Suppressor macrophage (primary cell): ENCODE measurements at places on chromosomes 7 and 10.

- DNase-seq, result no peak
Observed at GRCh38 chr10:85741626-85742300, 624.8 kb downstream of the GRID1 start.

- no peak for DNase-seq
Observed at GRCh38 chr7:135716677-135717238, 11.2 kb downstream of the SLC13A4 start.

DNA sequence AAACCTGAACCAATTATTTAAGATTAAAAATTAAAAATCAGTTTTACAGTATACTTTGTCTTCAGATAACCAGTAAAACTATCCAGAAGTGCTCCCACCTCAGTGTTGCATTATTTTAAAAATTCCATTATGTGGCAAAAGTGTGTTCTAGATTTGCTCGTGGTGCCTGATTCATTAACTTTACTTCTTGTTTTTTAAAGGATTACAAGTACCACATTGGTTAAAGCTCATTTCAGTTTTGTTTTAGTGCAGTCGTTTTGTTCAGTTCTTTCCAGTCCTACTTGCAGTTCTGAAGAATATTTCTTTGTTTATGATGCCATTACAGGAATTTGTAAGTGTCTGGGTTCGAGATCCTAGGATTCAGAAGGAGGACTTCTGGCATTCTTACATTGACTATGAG is 69.0 kb downstream of the SNX10 start:
- DNase-seq, result peak; percentile 86

GRCh38 chr7:101226721-101227120 is 8.8 kb downstream of the ZNHIT1 start:
- no peak for DNase-seq

GRCh38 chr10:91627344-91628102 is 5.3 kb downstream of the PPP1R3C start:
- DNase-seq, result no peak

DNA sequence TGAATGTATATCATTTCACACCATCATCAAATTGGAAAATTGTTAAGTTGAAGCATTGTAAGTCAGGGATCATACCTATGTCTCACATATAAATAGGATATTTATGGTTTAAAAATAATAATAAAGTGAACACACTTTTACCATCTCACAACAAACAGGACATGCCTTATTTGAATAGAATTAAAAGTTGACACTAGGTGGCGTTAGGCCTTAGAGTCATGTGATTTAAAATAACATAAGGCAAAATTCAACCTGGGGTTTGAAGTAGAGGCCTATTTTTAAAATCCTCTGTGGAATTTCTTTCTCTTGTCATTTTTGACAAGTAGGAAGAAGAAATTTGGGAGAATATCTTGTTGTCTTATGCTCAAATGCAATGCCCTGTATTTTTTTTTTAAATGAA is 184.7 kb upstream of the PCDH15 start:
- no peak for DNase-seq

- no peak for DNase-seq
Observed at GRCh38 chr7:23405240-23405618, 65.1 kb downstream of the IGF2BP3 start.

DNA sequence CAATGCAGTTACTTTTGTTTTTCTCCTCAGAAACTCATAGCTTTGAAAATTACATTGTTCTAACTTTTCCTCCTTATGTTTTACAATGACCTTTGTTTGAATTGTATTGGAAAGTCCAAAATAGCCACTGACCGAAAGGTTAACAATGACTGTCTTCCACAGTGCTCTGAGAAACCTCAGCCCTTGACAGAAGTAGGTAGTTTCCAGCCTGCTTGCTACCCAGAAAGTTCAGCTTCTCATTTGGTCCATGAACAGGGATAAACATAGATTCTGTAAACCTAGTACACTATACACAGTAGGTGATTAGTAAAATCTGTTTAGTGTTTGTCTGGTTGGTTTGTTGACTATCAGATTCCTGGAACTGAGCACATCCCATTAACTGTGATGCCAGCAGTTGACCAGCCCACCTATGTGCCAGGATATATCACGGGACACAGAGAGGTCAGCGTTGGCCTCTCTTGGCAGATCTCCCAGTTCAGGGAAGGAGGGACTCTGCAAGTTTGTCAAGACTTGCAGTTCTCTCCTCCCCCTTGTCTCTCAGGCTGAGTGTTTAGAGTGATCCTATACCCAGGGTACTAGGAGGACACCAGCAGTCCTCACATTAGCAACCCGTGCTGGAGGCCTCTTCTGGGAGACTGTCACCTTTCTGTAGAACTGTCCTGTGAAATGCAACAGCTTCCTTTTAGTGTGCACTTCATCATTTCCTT is 297.6 kb downstream of the ARHGAP12 start:
- DNase-seq, result no peak

- DNase-seq, result peak; percentile 21
Observed at GRCh38 chr10:126663328-126663727, 7.2 kb downstream of the C10orf90 start.

DNA sequence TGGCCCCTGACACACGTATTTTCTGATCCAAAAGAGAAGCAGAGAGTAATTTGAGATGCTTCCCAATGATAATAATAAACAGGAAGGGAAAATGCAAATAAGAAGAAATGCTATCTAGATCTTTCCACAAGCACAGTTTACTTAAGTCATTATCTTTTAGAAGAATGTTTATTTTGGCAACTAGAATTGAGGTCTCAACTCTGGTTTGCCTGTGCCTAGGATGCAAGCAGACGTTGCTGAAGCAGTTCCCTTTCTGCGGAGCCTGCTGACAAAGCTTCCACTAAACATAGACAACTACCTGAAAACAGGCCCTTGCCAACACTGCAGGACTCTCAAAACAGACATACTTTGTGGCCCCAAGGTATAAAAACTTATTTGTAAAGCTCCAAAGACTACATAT is 315.8 kb upstream of the POM121L12 start:
- DNase-seq, result no peak

- no peak for DNase-seq
Observed at GRCh38 chr10:130371666-130372065, 235.5 kb downstream of the GLRX3 start.

DNA sequence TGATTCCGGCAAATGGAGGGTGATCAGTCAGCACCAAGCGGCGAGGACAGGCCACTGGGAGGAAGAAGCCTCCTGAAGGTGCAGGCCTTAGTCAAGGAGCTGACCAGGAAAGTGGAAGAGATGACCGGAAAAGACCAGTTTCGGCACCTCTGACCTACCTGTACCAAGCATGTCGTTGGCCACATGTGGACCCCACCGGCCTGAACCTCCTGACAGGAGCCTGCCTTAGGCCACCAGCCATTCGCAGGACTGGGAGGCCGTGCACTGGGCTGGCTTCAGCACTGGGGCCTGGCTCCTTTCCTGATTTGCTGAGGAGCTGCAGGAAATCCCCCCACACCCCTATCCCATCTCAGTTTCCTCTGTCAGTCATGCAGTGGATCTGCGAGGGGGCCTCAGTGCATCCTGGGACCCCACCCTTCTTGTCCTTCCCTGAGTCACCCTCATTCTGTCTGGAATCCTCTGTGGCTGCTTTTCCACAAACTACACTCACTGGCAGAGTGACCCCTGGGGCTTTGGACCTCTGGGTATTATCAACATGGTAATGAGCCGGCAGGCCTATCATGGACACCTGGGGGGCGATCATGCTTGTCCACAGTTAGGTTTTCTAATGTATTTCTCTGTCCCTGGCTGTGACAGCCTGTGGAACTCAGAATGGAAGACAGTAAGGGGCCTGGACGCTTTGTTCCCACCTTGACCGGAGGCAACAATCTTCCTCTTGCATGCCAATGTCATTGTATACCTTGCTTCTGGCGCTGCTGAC is 33.0 kb downstream of the RAMP3 start:
- no peak for DNase-seq

DNA sequence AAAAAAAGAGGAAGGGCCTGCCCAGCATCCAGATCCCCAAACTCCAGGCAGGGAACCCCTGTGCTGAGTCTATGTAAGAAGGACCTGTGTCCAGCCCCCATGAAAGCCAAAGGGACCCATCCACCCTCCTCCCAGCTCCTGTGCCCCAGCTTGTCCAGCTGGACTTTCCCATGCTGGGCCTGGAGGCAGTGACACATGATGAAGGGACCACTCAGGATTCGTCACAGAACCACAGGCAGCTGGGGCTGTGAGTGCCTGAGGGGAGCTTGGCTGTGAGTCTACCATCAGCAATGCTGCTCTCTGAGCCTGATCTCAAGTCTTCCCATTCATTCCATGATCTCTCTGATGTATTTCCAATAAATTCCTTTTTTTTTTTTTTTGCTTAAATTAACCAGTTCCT is 36.2 kb upstream of the MNX1 start:
- DNase-seq, result no peak

GRCh38 chr10:38093816-38094157 is 350 bp upstream of the ZNF37A start:
- DNase-seq, result no peak

GRCh38 chr10:32459051-32459698 is 13.2 kb downstream of the CCDC7 start:
- no peak for DNase-seq

DNA sequence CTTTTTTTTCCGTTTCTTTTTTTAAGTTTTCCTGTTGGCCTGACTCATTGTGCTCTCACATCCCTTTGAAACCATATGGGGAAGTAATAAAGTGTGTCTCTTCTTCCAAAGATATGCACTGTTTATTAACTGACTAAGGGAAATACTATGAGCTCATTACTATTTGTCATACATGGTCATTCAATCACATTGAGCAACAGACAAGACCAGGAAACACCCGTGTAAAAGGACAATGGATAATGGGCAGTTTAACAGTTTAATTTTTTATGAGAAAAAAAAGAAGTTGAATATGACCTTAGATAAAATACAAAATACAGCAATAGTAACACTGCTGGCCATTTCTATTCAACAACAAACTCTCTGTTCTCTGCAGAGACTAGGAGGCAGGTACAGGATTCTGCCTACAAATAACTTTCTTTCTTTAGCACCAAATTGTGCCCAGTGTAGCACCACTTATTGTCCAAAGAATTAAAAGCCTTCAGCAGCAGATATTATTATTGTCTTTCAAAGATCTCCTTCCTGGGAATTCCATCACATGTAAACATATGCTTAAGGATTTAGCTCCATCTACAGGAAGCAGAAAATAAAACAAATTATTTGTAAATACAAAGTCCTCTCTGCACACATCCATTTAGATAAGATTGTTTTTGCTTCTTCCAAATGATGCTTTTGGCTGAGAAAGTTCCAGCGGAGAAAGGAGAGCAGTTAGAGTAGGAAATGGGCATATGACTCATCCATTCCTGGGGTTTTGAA is 55.0 kb upstream of the AKR1E2 start:
- peak; percentile 40 for DNase-seq

- peak; percentile 81 for DNase-seq
Observed at GRCh38 chr7:4682621-4683042, 537 bp downstream of the FOXK1 start.

- no peak for DNase-seq
Observed at GRCh38 chr7:37333075-37333474, 115.6 kb downstream of the ELMO1 start.

- no peak for DNase-seq
Observed at GRCh38 chr10:100895346-100895745, 17.4 kb upstream of the SLF2 start.

GRCh38 chr7:30157204-30157603 is 22.4 kb downstream of the MTURN start:
- DNase-seq, result no peak

DNA sequence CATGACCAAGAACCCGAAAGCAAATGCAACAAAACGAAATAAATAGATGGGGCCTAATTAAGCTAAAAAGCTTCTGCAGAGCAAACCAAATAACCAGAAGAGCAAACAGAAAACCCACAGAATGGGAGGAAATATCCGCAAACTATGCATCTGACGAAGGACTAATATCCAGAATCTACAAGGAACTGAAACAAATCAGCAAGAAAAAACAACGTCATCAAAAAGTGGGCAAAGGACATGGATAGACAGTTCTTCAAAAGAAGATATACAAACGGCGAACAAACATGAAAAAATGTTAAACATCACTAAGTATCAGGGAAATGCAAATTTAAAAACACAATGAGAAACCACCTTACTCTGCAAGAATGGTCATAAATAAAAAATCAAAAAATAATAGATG is 35.3 kb upstream of the CACUL1 start:
- DNase-seq, result no peak

DNA sequence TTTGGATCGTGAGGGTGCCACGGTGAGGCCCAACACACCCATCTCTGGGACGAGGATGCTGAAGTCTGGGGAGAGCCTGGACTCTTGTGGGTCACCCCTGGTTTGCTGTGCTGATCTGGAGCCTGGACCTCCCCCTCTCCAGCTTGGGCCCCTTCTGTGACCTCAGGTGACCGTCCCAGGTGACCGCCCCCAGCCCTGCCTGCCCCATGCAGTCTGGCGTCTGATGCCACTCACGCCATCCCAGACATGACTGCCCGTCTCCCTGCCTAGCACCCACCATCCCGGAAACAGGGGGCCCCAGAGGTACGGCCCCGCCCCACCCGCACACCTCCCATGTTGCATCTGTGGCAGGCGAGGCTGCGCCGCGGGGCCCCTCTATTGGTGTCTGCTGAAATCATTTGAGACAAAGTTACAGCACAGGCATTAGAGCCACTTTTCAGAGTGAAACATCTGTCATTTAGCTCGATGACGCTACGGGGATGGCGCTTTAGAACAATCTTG is 21.1 kb downstream of the UNCX start:
- no peak for DNase-seq

- DNase-seq, result no peak
Observed at GRCh38 chr7:104240401-104240800, 32.6 kb upstream of the ORC5 start.

DNA sequence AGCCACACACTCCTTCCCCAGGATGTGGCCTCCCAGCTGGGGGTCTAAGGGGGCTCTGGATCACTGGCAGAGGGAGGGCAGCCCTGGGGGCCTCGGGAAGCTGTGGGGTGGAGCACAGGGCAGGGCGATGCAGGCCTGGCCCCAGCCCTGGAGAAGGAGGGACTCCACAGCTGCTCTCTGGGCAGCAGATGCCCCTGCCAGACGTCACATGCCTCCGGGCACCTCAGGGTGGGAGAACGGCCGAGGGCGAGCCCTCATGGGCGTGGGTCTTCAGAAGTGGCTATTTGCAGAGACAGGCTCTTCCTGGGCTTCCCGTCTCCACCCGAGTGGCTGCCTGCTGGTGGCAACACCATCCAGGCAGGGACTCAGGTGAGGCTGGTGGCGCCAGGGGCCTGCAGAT is 16.0 kb upstream of the ADGRA1 start:
- DNase-seq, result no peak

GRCh38 chr7:15626041-15626440 is 60.4 kb downstream of the MEOX2 start:
- no peak for DNase-seq

GRCh38 chr7:118436663-118437062 is 212.2 kb downstream of the ANKRD7 start:
- no peak for DNase-seq

DNA sequence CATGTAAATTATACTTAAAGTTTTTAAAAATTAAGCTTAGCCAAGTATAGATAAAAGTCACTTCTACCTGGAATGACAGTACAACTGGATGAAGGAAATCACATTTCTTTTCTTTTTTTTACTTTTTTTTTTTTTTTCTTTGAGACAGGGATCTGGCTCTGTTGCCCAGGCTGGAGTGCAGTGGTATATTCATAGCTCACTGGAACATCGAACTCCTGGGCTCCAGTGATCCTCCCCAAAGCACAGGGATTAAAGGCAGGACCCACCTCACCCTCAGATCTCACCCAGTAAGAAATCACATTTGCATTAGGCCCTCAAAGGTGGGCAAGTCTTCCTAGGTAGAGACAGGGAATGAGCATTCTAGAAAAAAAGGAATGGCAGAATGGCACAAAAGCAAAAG is 69.5 kb upstream of the C1GALT1 start:
- no peak for DNase-seq

GRCh38 chr7:42552227-42552626 is 315.2 kb upstream of the GLI3 start:
- DNase-seq, result no peak

- no peak for DNase-seq
Observed at GRCh38 chr10:79170993-79171392, 102.2 kb downstream of the ZMIZ1 start.
